ENCODE measurements at places on chromosomes 6 and 20. TPM values are rescaled to one million over a fixed set of nuclear protein-coding genes. Genes with fewer than 3 reads are reported as not detected.

BPIFA1 gene
- not detected for total RNA-seq

SYNDIG1 gene
- not detected for total RNA-seq

POPDC3 gene
- not detected for total RNA-seq

PLEKHG1 gene
- total RNA-seq = 35.2 TPM

HCRTR2 gene
- not detected for total RNA-seq

LKAAEAR1 gene
- not detected for total RNA-seq

SAPCD1 gene
- 32.0 TPM for total RNA-seq

PLN gene
- 2.3 TPM for total RNA-seq

AP5S1 gene
- 8.0 TPM for total RNA-seq

SMLR1 gene
- not detected for total RNA-seq

RPS21 gene
- 1,664 TPM for total RNA-seq

LZTS3 gene
- total RNA-seq = 5.7 TPM

SNAP25 gene
- total RNA-seq = 2.1 TPM

GTF3C6 gene
- total RNA-seq = 15.6 TPM

SLC17A3 gene
- not detected for total RNA-seq

HDGFL1 gene
- total RNA-seq = not detected

ABHD16B gene
- not detected for total RNA-seq

LHFPL5 gene
- not detected for total RNA-seq

GJE1 gene
- not detected for total RNA-seq

TMEM181 gene
- 20.4 TPM for total RNA-seq

GSTA3 gene
- total RNA-seq = 13.3 TPM
